ENCODE measurements at places on chromosomes 2 and 18. TPM values are rescaled to one million over a fixed set of nuclear protein-coding genes. Genes with fewer than 3 reads are reported as not detected.

GRCh38 chr18:8800445-8800844 lies 95.1 kb downstream of the MTCL1 start:
- H3K36me3 ChIP-seq: no peaks in the 10 kb centered on the region
- no peak overlapping the region for H3K4me3 ChIP-seq
- H3K27ac ChIP-seq: peak overlapping the region; percentile 50
- DNase-seq: no peak

GRCh38 chr2:180442860-180443644 lies 436.0 kb upstream of the CWC22 start:
- H3K27me3 ChIP-seq: no peaks in the 10 kb centered on the region
- no peak for DNase-seq
- H3K4me3 ChIP-seq: no peak overlapping the region
- H3K4me1 ChIP-seq: no peaks in the 10 kb centered on the region
- no peaks in the 10 kb centered on the region for H3K36me3 ChIP-seq

GRCh38 chr2:209549589-209549988 lies 125.7 kb downstream of the MAP2 start:
- H3K27me3 ChIP-seq: no peaks in the 10 kb centered on the region
- H3K4me1 ChIP-seq: no peaks in the 10 kb centered on the region
- no peaks in the 10 kb centered on the region for H3K36me3 ChIP-seq
- no peak overlapping the region for H3K4me3 ChIP-seq
- no peak overlapping the region for H3K27ac ChIP-seq

Gene GPR35
- total RNA-seq: 3.9 TPM

Gene GFPT1
- 17.9 TPM for total RNA-seq

Data from vagina (tissue), 2 donors.